ENCODE measurements at places on chromosomes 3 and 15. TPM values are rescaled to one million over a fixed set of nuclear protein-coding genes. Genes with fewer than 3 reads are reported as not detected.

DNA sequence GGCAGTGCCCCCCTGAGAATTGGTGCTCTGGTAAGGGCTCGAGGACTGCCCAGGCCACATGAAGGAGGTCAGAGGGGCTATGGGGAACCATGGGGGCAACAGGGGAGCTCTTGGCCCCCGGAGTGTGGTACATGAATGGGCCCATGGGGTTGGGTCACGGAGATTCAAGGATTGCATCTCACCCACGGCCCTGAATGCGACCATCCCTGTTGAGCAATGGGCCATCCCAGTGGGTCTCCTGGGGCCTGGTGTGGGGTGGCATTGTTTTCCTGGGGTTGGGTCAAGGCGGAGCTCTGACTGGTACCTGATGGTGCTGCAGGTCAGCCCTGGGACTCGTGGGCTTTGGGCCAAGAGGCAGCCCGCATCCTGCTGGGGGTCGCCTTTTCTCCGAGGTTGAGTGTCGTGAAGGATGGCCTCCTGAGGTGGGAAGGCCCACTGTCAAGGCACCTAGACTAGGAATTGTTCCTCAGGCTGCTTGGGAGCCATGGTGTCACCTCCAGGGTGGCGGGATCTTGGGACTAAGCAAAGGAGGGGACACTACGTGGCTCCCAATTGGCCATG, 198.3 kb downstream of the UBE3A start:
- H3K4me3 ChIP-seq = no peak overlapping the region
- H3K4me1 ChIP-seq = no peaks in the 10 kb centered on the region
- no peak for DNase-seq
- no peaks in the 10 kb centered on the region for H3K27me3 ChIP-seq

- no peak overlapping the region for H3K4me3 ChIP-seq
- H3K4me1 ChIP-seq = no peaks in the 10 kb centered on the region
- H3K27me3 ChIP-seq = peaks cover 5% of the 10 kb centered on the region
Measured at GRCh38 chr15:68417897-68418296, 14.1 kb downstream of the ITGA11 start.

GRCh38 chr3:195256639-195257453, 14.1 kb downstream of the XXYLT1 start:
- DNase-seq = no peak
- H3K36me3 ChIP-seq = no peaks in the 10 kb centered on the region
- no peak overlapping the region for H3K4me3 ChIP-seq
- H3K4me1 ChIP-seq = peaks cover 26% of the 10 kb centered on the region
- no peak overlapping the region for H3K27ac ChIP-seq
- no peaks in the 10 kb centered on the region for H3K27me3 ChIP-seq

DNA sequence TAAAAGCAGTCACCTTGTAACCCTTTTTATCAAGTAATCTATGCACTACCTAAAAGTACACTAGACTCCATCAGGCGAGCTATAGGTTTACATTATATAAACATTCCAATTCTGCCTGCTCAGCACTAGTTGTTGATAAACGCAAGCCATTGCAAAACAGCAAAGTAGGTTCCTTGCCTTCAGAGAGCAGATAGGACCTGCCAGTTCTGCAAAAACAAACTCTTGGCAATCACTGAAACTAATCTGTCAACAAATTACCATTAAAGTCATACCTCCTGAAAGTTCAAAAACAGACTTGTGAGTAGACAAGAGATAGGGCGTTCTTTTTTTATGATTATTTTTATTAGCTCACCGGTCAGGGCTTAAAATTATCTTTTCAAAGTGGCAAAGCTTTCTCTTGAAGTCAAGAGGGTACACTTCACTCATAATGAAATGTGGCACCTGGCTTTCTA, 392.5 kb downstream of the FOXP1 start:
- no peak overlapping the region for H3K27ac ChIP-seq
- DNase-seq = no peak
- peaks cover 44% of the 10 kb centered on the region for H3K4me1 ChIP-seq
- H3K4me3 ChIP-seq = no peak overlapping the region
- H3K36me3 ChIP-seq = peaks cover 13% of the 10 kb centered on the region

DNA sequence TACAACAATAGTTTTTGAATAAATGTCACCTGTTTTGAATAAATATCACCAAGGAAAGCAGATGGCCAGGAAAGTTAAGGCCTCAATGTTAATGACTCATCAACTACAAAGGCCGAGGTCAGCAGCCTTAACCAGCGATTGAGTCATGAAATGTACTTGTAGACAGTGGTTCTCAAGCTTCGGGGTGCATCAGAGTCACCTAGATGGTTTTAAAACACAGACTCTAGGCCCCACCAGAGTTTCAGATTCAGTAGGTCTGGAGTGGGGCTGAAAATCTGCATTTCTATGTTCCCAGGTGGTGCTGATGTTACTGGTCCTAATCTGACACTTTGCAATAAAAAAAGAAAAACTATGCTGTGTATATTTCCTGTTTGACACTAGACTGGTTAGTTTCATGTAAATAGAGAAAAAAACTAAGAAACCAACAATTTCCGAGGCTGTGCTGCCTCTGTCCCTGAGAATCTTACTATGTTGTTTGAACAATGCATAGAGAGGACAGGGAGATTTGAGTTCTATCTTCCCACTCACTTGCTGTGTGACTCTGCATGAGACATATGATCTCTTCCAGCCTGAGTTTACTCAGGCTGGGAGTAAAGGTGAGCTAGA, 9.8 kb downstream of the RAB27A start:
- peak overlapping the region; percentile 94 for H3K27ac ChIP-seq
- H3K27me3 ChIP-seq = no peaks in the 10 kb centered on the region
- H3K4me1 ChIP-seq = peaks cover 78% of the 10 kb centered on the region
- H3K4me3 ChIP-seq = peak overlapping the region; percentile 21

GRCh38 chr3:190044142-190044541, 76.6 kb downstream of the P3H2 start:
- DNase-seq = no peak
- no peak overlapping the region for H3K27ac ChIP-seq
- peaks cover 4% of the 10 kb centered on the region for H3K27me3 ChIP-seq
- H3K36me3 ChIP-seq = no peaks in the 10 kb centered on the region
- no peaks in the 10 kb centered on the region for H3K4me1 ChIP-seq

DNA sequence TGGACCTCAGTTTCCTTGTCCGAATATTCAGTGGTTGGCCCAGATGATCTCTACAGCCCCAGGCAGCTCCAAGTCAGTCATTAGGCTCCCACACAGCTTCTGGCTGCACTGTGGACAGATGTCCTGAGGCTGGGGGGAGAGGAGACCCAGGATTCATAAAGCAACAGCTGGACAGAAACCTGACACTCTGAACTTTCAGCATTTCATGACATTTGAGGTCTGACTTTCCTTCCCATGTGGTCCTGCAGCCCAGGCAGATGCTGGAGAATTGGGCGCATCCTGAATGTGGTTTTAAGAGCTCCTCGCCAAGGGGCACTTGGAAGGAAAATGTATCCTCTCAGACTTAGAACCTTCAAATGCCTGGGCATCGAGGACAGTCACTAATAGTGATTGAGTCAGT, 307.6 kb upstream of the LRRFIP2 start:
- H3K4me1 ChIP-seq = no peaks in the 10 kb centered on the region
- no peak overlapping the region for H3K4me3 ChIP-seq
- DNase-seq = no peak
- H3K36me3 ChIP-seq = no peaks in the 10 kb centered on the region
- no peak overlapping the region for H3K27ac ChIP-seq

DNA sequence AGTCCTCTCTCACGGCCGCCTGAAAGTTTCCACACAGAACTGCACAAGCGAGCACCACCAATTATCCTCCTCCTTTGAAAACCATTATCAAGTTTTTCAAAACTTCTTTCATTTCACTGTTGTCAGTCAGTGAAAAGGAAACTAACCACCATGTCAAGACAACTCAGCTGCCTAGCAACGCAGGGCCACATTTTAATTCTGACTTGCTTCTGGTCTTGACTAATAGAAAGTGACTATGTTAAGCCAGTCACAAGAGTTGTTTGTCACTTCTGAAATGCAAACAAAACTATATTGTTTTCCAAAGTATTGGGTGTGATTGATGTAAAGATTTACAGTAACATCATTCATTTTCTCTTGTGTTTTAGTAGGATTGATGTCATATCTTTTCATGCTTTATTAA, 612.8 kb upstream of the AGTR1 start:
- H3K27me3 ChIP-seq = no peaks in the 10 kb centered on the region
- no peak overlapping the region for H3K4me3 ChIP-seq
- no peak overlapping the region for H3K27ac ChIP-seq
- H3K4me1 ChIP-seq = no peaks in the 10 kb centered on the region

DNA sequence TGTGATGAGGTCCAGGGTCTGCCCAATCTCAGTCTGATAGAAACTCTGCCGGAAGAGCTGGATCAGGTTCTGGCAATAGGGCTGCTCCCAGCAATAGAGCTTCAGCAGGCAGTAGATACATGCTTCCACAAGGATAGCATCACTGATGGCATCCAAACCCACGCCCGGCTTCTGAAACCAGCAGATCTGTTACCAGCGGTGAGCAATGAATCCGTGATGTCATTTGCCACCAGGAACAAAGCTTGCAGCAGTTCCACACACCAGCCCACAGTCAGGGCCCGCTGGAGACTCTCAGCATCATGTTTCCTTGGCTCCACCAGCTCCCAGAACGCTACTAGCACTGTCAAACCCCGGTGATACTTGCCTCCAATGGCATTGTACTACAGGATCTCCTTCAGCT, 19.3 kb upstream of the TTBK2 start:
- no peaks in the 10 kb centered on the region for H3K27me3 ChIP-seq
- H3K4me1 ChIP-seq = no peaks in the 10 kb centered on the region
- H3K27ac ChIP-seq = no peak overlapping the region
- no peak overlapping the region for H3K4me3 ChIP-seq
- no peaks in the 10 kb centered on the region for H3K36me3 ChIP-seq

- H3K36me3 ChIP-seq = no peaks in the 10 kb centered on the region
- no peak for DNase-seq
- H3K27ac ChIP-seq = no peak overlapping the region
- no peaks in the 10 kb centered on the region for H3K27me3 ChIP-seq
Measured at GRCh38 chr3:143063018-143063417, 56.6 kb upstream of the CHST2 start.

- no peak overlapping the region for H3K4me3 ChIP-seq
- H3K27ac ChIP-seq = peak overlapping the region; percentile 93
- peaks cover 11% of the 10 kb centered on the region for H3K27me3 ChIP-seq
- peaks cover 13% of the 10 kb centered on the region for H3K4me1 ChIP-seq
- DNase-seq = peak; percentile 6
Measured at GRCh38 chr3:48595526-48596121, 495 bp upstream of the COL7A1 start.

DNA sequence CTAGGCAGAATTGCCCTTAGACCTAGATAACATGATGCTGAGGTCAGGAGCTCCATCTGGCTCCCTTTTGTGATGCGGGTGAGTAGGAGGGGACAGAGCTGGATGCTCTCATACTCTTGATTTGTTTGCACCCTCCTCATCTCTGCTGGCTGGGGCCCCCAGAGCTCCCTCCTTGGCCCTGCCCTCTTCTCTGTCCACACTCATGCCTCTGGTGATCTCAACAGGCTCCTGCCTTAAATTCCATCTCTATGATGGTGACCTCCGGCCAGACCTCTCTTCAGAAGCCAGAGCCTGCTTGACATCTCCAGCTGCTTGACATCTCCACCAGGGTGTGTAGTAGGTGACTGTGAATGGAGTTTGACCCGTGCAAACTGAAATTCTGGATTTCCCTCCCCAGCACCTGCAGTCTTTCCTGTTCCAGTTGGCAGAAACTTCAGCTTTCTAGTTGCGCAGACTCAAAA, 4.3 kb upstream of the FGD5 start:
- no peak overlapping the region for H3K27ac ChIP-seq
- peaks cover 57% of the 10 kb centered on the region for H3K27me3 ChIP-seq
- no peaks in the 10 kb centered on the region for H3K36me3 ChIP-seq

DNA sequence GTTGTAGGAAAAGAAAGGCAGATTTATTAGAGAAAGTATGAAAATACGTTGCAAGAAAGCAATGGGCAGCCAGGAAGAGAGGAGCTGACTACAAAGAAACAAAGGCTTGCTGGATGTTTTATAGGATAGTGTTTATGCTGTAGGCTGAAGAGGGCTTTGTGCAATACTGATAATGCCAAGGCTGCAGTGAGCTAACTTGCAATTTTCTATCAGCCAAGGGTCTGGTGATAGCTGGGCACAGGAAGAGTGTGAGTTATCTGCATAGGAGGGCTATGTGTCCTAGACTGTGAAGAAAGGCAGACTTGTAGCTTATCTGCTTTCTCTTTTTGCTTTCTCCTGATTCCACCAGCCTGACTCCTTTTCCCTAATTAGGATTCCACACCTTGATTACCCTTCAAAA, 51.3 kb upstream of the OSBPL11 start:
- no peaks in the 10 kb centered on the region for H3K27me3 ChIP-seq
- no peak for DNase-seq
- no peaks in the 10 kb centered on the region for H3K36me3 ChIP-seq
- H3K27ac ChIP-seq = no peak overlapping the region

DNA sequence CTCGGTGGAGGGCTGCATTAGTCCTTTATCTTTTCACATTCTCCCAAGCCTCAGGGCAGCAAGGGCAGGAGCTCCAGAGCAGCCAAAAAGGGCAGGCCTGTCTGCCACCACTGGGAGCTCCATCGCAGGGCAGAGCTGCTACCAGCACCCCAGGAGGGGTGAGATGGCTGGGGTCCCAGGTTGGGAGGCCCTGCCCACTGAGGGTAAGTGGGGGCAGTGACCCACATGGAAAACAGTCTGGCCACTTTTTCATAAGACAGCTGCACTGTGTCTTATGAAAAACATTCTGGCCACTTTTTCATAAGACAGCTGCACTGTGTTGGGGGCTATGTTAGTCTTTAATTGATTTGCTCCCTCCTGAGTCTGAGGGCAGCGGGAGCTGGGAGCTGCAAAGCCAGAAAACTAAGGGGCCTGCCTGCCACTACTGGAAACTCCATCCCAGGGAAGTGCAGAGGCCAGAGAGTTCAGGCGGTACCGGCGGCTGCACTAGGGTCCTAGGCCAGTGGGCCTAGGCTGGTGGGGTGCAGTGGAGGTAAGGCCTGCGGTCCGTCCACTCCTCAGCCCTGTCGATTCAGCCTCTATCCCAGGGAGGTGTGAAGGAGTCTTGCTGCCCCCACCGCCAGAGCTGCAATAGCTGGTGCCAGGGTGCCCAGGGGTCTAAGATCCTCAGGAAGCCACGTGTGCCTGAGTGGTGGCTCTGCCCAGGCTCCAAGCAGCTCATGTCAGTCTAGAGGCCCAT, 45.4 kb downstream of the TMCO5A start:
- no peak overlapping the region for H3K27ac ChIP-seq
- peaks cover 15% of the 10 kb centered on the region for H3K27me3 ChIP-seq
- DNase-seq = no peak
- H3K4me3 ChIP-seq = no peak overlapping the region

DNA sequence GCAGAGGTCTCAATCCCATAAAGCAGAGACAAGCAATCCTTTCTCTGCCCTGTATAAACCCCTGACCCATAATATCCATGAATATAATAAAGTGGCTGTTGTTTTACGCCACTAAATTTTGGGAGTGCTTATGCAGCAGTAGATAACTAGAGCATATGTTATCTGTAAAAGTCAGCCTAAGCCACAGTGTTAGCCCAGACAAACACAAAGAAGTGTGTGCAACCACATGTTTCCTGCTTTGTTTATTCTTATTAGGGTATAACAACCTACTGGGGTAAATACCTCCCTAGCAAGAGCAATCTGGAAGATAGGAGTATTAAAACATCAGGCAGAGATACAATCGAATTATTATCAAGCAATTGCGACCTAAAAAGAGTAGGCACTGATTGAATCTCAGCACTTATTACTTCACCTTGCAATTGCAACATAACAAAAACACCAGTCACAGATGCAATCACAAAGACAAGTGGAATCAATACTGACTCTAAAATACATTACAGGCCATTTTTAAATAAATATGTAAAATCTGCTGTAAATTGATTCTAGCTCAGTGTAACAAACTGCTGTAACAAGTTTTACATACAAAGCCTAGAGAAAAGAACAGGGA, 94.6 kb upstream of the UBE2E2 start:
- H3K4me3 ChIP-seq = no peak overlapping the region
- DNase-seq = no peak
- no peaks in the 10 kb centered on the region for H3K27me3 ChIP-seq
- no peaks in the 10 kb centered on the region for H3K36me3 ChIP-seq

The PLCH1 gene
- not detected for polyA plus RNA-seq

The AMIGO3 gene
- 0.77 TPM for polyA plus RNA-seq

The ASB14 gene
- 2.7 TPM for polyA plus RNA-seq

The CHRNB4 gene
- not detected for polyA plus RNA-seq

The ADGRG7 gene
- not detected for polyA plus RNA-seq

Data from naive B cell (primary cell).